Neural crest cell (in vitro differentiated cells): ENCODE measurements at places on chromosomes 11 and 22. TPM values are rescaled to one million over a fixed set of nuclear protein-coding genes. Genes with fewer than 3 reads are reported as not detected.

- DNase-seq: no peak
Observed at GRCh38 chr22:47629791-47630655, 867.6 kb downstream of the TBC1D22A start.

PKDREJ gene
- 0.02 TPM in 1 of 2 replicates, not detected in the other for total RNA-seq

DNA sequence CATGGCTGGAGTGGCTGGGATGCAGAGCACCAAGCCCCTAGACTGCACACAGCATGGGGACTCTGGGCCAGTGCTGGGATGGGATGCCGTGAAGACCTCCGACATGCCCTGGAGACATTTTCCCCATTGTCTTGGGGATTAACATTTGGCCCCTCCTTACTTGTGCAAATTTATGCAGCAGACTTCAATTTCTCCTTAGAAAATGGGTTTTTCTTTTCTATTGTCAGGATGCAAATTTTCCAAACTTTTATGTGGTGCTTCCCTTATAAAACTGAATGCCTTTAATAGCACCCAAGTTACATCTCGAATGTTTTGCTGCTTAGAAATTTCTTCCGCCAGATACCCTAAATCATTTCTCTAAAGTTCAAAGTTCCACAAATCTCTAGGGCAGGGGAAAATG lies 29.2 kb downstream of the RSF1 start:
- no peak for DNase-seq

ROBO3 gene
- 17.8 and 19.7 TPM in 2 replicates for total RNA-seq

DNA sequence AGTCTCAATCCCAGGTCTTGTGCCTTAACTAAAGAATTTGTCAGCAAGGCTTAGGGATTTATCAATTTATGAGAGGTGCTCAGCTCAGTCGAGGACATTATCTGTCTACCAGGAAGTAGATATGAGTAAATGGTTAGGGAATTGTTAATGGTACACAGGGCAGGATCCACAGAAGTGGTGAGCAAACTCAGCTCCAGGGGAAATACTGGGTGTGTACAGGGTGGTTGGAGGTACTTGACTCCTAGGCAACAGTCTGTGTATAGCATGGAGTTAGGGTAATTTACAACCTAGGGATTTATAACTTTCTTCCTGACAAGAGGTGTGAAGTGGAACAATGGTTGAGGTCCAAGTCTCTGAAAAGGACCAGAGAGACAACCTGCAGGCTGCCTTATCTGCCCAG lies 123.4 kb upstream of the OR9Q1 start:
- no peak for DNase-seq

GDPD4 gene
- not detected in 2 replicates for total RNA-seq

DNA sequence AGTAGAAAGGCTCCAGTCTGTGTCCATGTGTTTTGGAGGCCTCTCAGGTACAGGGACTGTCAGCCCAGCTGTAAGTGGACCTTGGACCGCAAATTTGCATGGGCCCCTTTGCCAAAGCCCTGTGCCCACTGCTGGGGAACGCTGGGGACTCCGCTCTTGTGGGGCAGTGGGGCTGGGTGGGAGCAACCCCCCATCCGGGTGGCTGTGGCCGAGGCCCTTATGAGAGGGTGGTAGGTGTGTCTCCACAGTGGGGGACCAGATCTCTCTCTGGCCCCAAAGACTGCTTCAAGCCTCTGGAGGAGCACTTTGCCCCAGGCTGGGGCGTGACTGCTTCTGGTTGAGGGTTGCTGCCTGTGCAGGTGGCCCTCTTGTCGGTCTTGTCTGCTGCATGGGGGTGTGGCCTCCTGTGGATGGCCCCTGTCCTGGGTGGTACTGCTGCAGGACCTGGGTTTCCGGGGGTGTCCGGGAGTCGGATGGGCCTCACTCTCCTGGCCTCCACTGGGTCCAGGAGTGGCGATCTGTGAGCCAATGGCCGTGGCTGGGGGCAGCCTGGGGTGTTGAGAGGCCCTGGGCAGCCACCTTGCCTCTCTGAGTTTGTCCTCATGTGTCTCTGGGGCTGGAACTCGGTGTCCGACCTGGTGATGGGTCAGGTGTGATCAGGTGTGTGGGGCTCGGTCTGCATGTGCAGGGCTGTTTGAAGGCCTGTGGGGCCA lies 15.9 kb downstream of the KCNQ1 start:
- no peak for DNase-seq

KRTAP5-1 gene
- total RNA-seq: not detected in 2 replicates

- no peak for DNase-seq
Observed at GRCh38 chr11:28808771-28809170, 700.6 kb downstream of the METTL15 start.

- DNase-seq: no peak
Observed at GRCh38 chr11:118258410-118258809, 5.7 kb downstream of the MPZL2 start.

GRCh38 chr11:29272019-29272654 lies 744.7 kb downstream of the KCNA4 start:
- DNase-seq: no peak

CPT1B gene
- total RNA-seq: 81.2 and 84.1 TPM in 2 replicates

- no peak for DNase-seq
Observed at GRCh38 chr11:84628871-84629620, 998.1 kb downstream of the DLG2 start.

GRCh38 chr11:37496201-37496600 lies 898.2 kb upstream of the RAG2 start:
- DNase-seq: no peak

DNA sequence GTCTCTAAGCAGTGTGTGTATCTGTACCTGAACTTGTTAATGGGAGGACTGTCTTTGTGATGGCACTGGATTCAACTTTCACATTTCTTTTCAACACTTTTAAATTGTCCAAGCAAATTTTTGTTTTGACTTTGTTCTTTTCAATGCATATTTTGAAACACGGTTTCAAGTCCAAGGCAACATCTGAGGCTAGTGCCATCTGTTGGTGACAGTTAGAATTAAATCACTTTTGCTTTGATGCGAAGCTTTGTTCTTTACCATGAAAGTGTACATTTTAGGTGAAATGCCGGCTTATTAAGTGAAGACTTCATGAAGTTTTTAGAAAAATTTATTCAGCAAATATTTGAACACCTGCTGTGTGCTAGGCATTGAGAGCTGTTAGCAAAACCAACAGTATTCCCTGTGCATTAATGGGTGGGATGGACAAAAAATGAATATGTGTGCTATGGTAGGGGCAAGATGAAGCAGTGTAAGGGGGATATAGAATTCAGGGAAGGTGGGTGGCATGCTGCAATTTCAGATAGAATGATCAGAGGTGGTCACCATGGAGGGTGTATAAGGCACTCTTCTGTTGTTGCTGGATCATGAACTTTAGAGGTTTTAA lies 70.2 kb downstream of the DDX10 start:
- DNase-seq: no peak

TRPC6 gene
- not detected in 2 replicates for total RNA-seq

- DNase-seq: no peak
Observed at GRCh38 chr11:32226480-32226879, 135.6 kb downstream of the RCN1 start.

C22orf15 gene
- 0.41 and 0.79 TPM in 2 replicates for total RNA-seq

CBL gene
- total RNA-seq: 43.5 and 44.1 TPM in 2 replicates

DNA sequence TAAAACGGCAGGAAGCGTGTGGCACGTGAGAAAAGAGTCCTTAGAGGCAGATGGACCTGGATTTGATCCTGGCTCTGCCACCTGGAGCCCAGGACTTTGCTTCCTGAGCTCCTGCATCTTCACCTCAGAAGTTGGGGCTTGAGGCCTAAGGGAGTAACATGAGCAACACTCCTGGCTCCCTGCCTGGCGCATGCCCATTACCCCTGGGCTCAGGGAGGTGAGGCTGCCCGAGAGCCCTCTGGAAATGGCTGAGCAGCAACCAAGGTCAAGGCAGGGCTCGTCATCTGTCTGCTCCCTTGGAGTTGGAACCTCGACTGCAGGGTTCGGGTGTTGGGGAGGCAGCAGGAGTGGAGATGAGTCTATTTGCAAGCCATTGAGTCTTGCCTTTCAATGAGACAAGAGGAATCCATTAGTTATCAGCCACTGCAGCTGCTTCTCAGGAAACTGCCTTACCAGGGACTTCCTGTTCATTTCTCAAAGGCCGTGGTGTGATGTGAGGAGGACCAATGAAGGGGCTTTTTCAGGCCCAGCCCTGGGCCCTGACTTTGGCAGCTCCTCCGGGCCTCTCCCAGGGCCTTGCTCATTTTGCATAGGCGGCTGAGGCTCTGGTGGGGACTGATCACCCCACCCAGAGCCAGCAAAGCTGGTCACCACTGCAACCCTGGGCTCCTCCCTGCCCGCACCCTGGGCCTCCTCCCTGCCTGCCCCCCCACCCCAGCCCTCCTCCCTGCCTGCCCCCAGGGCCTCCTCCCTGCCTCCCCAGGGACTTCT lies 6.4 kb downstream of the FADS2 start:
- peak; percentile 48 for DNase-seq
